CD4-positive, alpha-beta T cell treated with Interleukin-4 for 1 hour (primary cell): ENCODE measurements at places on chromosomes 3 and 15.

DNA sequence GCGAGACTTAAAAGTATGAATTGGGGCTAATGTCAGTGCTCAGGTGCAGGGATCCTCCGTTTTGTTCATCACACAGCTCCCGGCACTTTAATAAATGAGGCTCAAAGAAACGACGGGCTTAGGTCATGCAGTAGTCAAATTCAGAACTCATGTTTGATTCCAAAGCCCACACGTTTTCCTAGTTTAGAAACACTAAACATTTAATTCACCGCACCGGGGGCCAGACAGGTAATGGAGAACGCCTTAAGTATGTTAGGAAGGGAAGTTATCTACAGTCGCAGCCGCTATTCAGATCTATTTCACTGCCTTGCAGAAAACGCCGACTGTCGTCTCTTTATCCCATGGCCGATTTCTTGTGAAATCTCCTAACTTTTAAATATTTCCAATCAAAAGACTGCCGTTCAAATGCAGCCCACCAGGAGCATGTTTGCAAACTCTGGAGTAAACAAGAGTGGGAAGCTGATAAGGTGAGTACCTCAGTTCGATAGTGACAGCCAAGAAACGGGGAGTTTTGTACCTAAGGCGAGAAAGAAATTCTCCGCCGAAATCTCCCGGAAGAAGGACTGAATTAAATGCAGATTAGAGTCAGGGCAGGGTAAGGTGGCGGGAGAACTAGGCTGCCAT, 569 bp downstream of the HIGD2B start:
- DNase-seq = no peak

DNA sequence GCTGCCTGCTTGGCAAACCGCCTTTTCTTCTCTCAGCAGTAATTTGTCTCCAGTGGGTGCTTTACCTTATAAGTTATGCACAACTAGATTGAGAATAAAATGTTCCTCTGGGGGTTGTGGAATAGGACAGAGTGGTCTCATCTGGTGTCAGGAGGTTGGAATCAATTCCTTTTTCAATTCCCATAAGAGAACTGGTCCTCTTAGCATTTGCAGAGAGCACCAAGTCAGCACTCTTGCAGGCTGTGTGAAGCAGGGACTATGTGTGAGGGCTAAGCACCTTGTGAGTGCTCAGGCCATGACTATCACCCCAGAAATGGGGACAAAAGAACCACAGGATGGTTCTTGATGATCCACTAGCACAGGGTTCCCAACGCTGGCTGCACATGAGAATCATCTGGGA, 163.6 kb upstream of the UMPS start:
- DNase-seq = no peak

DNA sequence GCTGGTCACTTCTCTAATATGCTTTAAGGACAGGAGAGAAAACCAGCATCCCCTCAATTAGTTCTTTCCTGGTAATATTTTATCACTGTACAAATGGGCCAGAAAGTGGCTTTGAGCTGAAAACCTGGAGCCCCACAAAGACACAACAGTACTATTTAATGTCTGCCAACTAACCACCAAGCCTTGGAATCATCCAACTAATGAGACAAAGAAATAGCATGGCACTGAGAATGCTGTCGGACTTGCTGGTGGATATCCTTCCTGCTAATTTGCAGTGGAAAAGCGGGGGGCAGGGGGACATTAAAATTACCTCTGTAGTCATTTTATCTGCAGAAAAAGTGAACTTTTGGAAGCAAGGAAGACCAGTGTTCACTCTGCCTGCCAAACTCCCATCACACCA, 288.5 kb downstream of the KBTBD8 start:
- no peak for DNase-seq

DNA sequence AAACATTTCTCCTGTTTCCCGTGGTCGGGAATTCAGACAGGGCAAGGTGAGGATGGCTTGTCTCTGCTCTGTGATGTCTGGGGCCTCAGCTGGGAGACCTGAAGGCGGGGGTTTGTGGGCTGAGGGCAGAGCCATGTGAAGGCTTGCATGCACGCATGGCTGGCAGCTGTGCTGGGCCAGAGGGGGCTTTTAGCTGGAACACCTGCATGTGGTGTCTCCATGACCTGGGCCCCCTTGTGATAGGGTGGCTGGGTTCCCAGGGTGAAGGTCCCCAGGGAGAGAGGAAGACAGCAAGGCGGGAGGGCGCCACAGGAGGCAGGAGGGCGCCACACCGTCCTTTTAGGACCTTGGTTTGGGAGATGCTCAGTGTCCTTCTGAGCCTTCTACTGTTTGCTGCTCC, 101.6 kb upstream of the PRR23E start:
- no peak for DNase-seq

- peak; percentile 16 for DNase-seq
Measured at GRCh38 chr3:36957862-36958686, 13.2 kb upstream of the TRANK1 start.

- no peak for DNase-seq
Measured at GRCh38 chr3:25588441-25589103, 76.1 kb downstream of the TOP2B start.

DNA sequence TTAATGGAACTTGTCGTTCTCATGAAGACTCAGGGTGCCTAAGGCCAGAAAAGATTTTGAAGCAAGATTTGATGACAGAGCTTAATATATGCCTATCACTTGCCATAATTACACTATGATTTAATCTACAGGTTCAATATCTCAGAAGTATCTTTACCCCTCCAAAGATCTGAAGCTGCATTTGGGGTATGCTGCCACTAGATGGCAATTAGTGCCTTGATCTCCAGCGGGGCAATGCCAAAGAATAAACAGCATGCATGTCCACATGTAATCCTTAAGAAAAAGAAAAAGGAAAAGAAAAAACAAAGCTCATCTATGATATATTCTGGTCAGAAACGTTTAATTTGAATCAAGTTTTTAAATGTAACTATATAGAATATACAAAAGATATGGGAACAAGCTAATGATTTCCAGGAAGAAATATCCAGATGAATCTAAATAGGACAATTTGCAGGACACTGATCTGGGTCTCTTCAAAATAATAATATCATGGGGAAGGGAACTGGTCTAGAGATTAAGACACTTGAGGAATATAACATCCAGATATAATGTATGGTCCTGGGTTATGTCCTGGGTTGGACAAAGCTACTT, 55.0 kb upstream of the SOX14 start:
- no peak for DNase-seq

DNA sequence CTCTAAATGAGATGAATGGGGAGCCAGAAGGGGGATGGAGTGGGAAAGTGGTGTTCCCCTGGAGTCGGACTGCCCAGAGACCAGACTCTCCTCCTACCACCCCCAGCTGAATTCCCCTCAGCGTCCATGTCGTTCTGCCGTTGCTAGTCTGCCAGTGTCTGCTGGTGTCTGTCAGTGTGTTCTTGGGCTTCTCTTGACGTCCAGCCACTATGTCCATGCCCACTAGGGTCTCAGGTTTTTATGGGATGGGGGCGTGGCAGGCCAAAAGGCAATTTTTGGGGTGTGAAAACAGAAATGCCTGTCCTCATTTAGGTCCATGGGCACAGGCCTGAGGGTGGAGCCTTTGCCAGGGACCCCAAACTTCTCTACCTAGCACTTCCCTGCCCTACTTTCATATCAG, 589.6 kb downstream of the IGSF11 start:
- no peak for DNase-seq

DNA sequence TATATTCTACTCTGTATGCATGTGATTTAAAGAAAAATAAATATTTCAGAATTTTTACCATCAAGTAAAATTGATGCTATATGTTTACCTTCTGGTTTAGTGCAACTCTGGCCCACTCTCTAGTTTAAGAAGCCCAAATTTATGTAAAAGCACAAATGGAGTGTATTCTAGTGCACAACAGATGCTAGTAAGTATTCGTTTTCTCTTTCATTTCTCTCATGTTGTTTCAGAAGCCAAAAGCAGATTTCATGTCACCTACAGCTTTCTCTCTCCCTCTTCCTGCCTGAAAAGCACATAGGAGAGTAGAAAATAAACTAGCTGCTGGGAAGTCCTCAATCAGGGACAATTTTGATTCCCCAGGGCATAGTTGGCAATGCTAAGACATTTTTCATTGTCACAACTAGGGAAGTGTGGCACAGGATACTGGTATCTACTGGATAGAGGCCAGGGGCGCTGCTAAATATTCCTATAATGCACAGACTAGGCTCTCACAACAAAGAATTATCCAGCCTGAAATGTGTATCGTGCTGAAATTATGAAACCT, 147.4 kb upstream of the ARHGEF26 start:
- DNase-seq = no peak

DNA sequence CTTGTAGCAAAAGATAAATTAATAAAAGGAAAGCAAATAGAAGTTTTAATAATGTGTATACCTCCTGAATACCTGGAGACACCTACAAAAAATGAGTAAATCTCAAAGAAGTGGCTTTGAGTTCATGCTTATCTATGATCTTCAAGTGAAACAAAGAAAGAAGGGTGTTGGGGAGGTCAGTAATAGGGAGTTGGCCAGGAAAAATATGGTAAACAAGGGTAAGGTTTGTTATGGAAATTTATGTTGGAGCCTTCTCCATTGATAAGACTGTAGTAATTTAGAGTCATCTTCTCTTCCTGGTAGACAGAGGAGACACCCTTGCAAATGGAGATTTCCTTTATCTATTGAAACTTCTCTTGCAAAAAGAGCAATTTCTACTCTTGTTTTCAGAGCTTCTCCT, 6.6 kb upstream of the CCR8 start:
- no peak for DNase-seq

DNA sequence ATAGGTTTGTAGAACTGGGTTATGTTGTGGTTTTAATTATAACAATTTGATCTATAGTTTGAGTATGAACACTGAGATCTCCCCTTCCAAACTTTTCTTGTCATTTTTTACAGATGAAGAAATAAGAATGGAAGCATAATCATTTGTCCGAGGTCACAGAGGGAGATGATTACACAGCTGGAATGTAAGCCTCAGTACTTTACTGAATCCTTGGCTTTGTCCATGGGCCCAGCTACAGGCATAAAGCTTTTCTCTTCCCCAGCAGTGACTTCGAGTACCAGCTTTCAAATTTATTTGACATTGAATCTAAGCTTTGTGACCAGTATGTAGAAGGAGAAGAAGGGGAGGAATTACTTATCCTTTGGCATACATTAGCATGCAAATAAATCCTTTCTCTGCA, 80.9 kb upstream of the DCBLD2 start:
- no peak for DNase-seq

- DNase-seq = no peak
Measured at GRCh38 chr3:141400073-141400971, 32.0 kb downstream of the ZBTB38 start.

DNA sequence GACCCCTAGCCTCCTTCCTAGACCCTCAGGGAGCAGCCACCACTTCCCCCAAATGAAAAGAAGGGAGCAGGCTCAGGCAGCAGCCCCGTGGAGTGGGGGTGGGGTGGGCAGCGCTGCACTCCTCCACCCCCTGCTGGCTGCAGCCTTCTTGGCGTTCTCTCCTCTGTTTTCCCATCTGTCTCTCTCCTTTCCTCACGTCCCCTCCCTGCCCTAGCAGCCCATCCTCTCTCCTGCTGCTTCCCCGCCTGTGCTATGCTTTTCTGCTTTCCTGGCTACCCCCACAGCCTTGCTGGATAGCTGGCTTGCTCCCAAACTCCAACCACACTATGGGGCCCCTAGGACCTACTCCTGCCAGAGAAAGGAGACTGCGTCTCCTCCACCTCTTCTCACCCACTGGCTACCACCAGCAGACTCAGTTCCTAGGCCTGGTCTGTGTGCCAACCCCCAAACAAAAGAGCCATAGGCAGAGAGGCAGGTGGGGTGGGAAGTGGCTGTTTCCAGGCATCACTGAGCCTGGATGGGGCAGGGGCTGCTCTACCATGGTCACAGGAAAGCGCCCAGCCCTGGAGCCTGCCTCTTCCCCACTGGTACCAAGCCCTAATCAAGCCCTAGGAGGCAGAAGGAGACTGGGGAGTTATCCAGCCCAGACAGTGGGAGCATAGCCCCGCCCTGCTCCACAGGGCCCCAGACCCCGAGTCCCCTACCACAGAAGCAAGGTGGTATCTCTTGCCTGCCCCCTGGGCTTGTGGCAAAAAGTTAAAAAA, 3.4 kb upstream of the DISP2 start:
- no peak for DNase-seq

GRCh38 chr3:8421267-8421666, 80.4 kb upstream of the LMCD1 start:
- no peak for DNase-seq

GRCh38 chr15:69871511-69872134, 226.1 kb downstream of the TLE3 start:
- DNase-seq = no peak

DNA sequence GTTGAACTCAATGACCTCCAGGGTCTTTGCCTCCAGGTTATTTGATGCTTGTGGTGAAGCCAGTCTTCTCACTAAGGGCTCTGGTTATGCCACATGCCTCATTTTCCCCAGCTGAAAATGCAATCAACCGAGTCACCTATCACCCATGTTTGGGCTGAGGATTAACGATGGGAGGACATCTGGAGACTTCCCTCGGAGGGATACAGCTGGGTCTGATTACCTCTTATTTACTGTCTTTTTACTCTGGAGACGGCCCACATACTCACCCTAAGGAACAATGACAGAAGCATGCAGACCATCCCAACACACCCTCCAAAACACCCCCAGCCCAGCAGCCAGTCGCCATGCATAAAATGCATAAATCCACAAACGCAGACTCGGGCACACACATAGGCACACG, 187.4 kb downstream of the OPA1 start:
- no peak for DNase-seq

DNA sequence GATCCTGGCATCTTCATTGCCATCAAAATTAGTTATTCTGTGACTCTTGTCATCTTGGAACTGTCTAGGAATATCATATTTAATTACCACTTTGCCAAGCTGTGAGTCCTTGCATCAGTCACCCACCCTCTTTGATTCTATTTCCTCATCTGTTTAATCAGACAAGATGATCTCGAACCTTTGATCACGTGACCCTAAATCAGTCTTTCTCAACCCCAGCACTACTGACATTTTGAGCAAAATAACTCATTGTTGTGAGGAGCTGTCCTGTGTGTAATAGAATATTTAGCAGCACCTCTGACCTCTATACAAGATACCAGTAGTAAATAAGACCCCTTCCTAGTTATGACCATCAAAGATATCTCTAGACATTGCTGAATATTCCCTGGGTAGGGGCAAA, 343.4 kb upstream of the ARPP21 start:
- DNase-seq = no peak

DNA sequence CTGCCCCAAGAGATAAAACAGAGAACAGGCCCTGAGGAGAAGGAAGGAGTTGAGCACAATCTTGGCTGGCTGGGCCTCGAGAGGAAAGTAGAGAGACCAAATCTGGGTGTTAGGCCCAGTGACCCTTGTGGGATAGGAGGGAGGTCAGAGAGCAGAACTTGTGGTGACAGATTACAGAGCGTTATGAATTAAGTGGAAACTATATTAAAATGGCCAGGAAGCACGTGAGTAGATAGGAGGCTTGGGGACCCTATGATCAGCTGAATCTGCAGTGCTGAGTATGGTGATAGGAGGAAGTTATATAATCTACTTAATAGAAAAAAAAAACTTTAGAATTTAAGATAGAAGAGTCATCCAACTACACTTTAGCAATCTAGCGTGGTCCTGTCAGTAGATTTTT, 30.0 kb downstream of the ST6GAL1 start:
- DNase-seq = no peak

GRCh38 chr15:89421219-89421618, 75.2 kb downstream of the RHCG start:
- DNase-seq = no peak
